Spinal cord (tissue), 10 donors: ENCODE measurements at places on chromosomes 7 and 10. TPM values are rescaled to one million over a fixed set of nuclear protein-coding genes. Genes with fewer than 3 reads are reported as not detected.
A peak's percentile ranks its signal among the peaks of the same experiment; 100 is the strongest.

DNA sequence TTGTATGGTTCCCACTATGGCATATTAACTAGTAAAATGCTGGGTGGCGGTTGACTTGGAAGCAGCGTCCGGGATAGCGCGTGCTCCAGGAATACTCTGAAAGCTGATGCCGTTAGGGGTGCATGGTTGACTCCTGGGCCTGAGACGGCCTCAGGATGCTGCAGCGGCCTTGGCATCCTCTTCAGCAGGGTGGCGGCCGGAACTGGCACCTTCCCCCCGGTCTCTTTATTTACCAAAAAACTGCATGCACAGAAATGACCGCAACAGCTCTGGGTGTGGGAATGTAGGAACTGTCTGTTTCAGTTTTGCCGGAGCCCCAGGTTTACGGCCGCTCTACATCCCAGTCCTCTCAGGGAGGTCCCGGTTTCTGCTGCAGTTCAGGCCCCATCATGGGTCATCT, 28.8 kb downstream of the PFKP start:
- H3K4me3 ChIP-seq, result no peak overlapping the region
- H3K4me1 ChIP-seq, result peaks cover 7% of the 10 kb centered on the region
- no peaks in the 10 kb centered on the region for H3K27me3 ChIP-seq
- peak overlapping the region; percentile 66 for H3K27ac ChIP-seq
- peaks cover 18% of the 10 kb centered on the region for H3K36me3 ChIP-seq
- no peak for DNase-seq

DNA sequence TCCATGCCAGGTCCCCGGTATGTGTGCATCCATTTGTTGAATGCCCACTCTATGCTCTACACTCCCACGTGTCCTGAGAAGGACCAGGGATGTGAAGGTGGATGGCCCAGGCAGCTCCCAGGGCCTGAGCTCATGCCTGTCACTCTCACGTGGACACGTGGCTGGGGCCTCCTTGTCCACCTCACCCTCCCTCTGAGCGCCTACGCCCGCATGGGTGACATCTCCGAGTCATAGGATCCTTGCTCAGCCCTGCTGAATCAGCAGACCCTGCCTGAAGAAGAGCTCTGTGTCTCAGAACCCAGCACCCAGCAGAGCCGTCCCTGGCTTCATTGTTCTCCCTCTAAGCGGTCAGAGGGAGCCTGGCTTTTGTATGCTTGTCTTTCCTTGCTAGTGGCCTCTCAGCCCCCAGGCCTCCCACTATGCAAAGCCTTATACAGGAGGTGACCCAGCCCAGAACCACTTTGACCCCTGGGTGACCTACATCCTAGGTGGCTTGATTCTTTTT, 107.9 kb upstream of the PPIF start:
- H3K4me3 ChIP-seq, result no peak overlapping the region
- H3K27me3 ChIP-seq, result no peaks in the 10 kb centered on the region
- peaks cover 32% of the 10 kb centered on the region for H3K36me3 ChIP-seq
- H3K27ac ChIP-seq, result peak overlapping the region; percentile 80

The EPHA1 gene
- total RNA-seq, result 0.89 TPM

- no peaks in the 10 kb centered on the region for H3K36me3 ChIP-seq
- peak; percentile 15 for DNase-seq
- no peaks in the 10 kb centered on the region for H3K27me3 ChIP-seq
Observed at GRCh38 chr10:107814865-107815487, 650.5 kb upstream of the SORCS1 start.

DNA sequence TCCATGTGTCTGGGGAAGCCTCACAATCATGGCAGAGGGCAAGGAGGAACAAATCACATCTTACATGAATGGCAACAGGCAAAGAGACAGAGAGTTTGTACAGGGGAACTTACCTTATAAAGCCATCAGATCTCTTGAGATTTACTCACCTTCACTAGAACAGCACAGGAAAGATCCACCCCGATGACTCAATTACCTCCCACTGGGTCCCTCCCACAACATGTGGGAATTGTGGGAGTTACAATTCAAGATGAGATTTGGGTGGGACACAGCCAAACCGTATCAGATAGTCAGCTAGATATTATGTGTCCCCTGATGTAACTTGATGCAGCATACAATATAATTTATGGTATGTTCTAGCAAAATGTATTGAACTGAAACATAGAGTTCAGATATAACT, 14.1 kb upstream of the CEP41 start:
- no peaks in the 10 kb centered on the region for H3K36me3 ChIP-seq
- H3K27me3 ChIP-seq, result no peaks in the 10 kb centered on the region
- no peak overlapping the region for H3K27ac ChIP-seq
- no peak for DNase-seq
- H3K4me1 ChIP-seq, result no peaks in the 10 kb centered on the region

The SLC39A12 gene
- 9.9 TPM for total RNA-seq

DNA sequence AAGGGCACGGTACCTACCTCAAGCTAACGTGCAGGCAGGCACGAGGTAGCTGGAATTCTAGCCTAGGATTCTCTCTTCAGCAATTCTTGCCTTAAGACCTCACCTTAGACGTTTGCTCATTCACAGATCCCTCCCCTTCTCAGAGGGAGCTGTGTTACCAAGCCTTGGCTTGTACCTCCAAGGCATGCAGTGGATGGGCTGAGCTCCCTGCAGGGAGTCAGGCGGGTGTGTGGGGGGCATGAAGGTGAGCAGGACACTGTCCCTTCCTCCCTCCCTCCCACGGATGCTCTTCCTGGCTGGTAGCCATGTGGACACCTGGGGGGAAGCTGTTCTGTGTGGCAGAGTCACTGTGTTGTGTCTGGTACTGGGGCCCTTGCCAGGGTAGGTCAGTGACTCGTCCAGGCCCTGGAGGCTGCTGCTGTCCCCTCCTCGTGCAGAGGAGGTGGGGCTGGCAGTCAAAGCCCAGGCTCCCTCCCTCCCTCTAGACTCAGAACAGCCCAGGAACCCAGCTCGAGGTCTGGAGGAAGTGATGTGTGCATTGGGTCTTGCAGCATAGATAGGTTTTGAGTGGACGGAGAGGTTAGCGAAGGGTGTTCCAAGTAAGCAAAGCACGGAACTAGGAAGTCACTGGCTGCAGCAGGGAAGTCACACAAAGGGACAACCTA, 222.2 kb upstream of the SH2B2 start:
- H3K27me3 ChIP-seq, result no peaks in the 10 kb centered on the region
- DNase-seq, result no peak
- peaks cover 5% of the 10 kb centered on the region for H3K4me1 ChIP-seq
- H3K27ac ChIP-seq, result no peak overlapping the region
